CD4-positive, CD25-positive, alpha-beta regulatory T cell (primary cell): ENCODE measurements at places on chromosomes 16 and 17. TPM values are rescaled to one million over a fixed set of nuclear protein-coding genes. Genes with fewer than 3 reads are reported as not detected.

Gene ITGB4
- 0.60 TPM for polyA plus RNA-seq

Gene TBC1D3K
- not detected for polyA plus RNA-seq

Gene NOXO1
- polyA plus RNA-seq: 0.35 TPM

Gene CCDC144A
- polyA plus RNA-seq: 0.99 TPM

Gene KRTAP2-2
- not detected for polyA plus RNA-seq

Gene CCDC200
- polyA plus RNA-seq: not detected

Gene KRT12
- polyA plus RNA-seq: not detected

Gene SLC38A8
- polyA plus RNA-seq: not detected

Gene ITGAL
- polyA plus RNA-seq: 125 TPM

Gene EIF5A
- 382 TPM for polyA plus RNA-seq

Gene PRR35
- polyA plus RNA-seq: not detected

Gene DYNLRB2
- polyA plus RNA-seq: 1.8 TPM

Gene TMEM88
- polyA plus RNA-seq: not detected

Gene HASPIN
- polyA plus RNA-seq: 0.27 TPM
